Activated CD4-positive, alpha-beta T cell treated with anti-CD3 and anti-CD28 coated beads, Interleukin-2, amount 50 U/mL, for 4 hours (primary cell): ENCODE measurements at places on chromosomes 16 and 17.

DNA sequence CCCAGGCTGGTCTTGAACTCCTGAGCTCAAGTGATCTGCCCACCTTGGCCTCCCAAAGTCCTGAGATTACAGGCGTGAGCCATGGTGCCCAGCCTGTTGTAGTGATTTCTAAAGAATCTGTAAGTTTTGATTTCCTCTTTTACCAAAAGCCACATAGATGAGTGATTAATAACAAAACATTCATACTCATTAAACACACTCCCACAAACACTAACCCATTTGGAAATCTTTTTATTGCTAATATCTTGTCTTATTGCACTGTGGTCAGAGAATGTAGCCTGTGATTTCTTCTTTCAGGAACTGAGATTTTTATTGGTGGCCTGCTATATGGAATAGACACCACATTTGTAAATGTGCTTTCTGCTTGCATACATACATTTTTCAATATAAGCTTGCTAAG is 31.6 kb downstream of the MYH10 start:
- DNase-seq, result no peak

DNA sequence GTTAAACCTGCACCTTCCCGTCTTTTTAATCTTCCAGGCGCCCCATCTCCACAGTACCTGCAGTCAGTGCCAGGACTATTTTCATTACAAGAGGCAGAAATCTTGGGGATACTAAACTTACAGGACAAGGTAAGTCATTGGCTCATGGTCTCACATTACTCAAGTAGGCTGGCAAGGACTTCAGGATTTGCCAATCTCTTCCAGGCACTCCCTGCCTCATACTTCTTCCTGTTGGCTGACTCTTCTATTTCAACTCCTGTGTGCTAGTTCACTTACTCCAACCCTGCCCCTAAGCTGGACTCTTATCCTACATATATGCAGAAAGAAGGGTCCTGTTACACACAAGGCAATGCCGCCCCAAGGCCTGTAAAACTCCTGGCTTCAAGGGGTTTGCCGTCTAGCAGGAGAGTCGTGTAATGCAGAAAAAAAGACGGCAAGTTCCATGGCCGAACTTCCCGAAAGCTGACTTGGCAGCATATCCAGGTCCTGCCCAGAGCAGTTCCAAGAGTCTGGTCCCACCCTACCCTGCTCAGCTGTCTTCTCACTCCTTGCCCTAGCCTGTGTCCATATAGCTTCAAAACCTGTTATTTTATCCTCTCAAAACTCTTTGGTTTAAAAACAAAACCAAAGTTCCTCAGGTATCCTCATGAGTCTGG is 14.8 kb downstream of the ERN1 start:
- no peak for DNase-seq

DNA sequence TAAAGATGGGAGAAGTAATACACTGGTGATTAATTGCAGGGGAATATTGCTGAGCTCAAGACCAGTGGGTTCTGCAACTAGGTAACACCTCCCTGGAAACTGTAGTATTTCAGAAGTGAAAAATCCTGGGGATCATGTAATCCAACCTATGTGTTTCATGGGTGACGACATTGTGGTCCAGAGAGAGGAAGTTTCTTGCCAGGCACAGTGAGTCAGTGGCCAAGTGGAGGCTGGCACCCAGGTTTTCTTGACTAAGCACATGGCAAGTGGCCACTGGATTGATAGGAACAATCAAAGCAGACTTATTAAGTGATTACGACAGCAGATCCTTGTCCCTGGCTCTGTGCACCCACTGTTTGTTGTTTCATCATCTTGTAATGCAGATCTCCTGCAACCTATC is 14.6 kb upstream of the CIITA start:
- DNase-seq, result no peak

DNA sequence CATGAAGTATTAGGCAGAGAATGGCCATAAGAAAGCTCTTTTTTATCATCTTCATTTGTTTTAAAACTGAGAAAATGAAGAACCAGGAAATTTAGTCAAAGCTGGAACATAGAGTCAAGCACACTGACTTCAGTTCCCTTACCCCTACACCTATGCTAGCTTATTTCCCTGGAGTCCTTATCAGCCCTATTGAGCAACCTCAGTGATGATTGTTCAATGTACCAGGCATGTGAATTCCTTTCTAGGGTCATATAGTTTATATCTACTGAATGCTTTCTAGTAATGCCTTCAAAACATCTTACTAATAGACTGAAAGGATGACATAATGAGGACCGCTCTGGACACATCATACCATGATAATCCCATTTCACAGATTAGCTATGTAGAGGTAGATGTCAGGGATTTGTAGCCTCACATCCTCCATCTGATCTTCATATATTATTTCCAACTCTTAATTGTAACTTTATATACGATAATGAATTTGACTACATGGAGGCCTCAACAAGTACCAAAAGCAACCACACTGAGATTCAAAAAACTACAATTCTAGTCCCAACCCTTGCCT is 460.4 kb upstream of the DYNLRB2 start:
- no peak for DNase-seq

GRCh38 chr17:28675490-28675889 is 13.5 kb downstream of the SUPT6H start:
- DNase-seq, result no peak

GRCh38 chr16:58425756-58426494 is 33.7 kb downstream of the GINS3 start:
- no peak for DNase-seq
